Stimulated activated CD4-positive, alpha-beta T cell treated with anti-CD3 and anti-CD28 coated beads, Interleukin-15, amount 100 ng/mL, for 48 hours (primary cell): ENCODE measurements at places on chromosomes 16 and 17.
A peak's percentile ranks its signal among the peaks of the same experiment; 100 is the strongest.

DNA sequence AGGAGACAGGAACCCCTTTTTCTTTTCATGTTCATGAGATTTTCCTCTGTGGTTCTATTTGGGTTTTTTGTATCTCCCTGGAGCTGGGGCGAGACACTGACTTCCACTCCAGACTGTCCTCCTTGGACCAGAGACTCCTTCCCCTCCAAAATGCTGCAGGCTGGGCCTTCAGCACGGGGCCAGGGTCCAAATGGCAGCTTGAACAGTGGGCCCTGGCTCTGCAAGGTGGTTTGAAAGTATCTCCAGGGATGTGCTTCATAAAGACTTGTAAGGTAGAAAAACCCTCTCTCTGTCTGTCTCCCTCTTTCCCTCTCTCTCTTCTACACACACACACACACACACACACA is 236.1 kb downstream of the ZNF423 start:
- DNase-seq = no peak

DNA sequence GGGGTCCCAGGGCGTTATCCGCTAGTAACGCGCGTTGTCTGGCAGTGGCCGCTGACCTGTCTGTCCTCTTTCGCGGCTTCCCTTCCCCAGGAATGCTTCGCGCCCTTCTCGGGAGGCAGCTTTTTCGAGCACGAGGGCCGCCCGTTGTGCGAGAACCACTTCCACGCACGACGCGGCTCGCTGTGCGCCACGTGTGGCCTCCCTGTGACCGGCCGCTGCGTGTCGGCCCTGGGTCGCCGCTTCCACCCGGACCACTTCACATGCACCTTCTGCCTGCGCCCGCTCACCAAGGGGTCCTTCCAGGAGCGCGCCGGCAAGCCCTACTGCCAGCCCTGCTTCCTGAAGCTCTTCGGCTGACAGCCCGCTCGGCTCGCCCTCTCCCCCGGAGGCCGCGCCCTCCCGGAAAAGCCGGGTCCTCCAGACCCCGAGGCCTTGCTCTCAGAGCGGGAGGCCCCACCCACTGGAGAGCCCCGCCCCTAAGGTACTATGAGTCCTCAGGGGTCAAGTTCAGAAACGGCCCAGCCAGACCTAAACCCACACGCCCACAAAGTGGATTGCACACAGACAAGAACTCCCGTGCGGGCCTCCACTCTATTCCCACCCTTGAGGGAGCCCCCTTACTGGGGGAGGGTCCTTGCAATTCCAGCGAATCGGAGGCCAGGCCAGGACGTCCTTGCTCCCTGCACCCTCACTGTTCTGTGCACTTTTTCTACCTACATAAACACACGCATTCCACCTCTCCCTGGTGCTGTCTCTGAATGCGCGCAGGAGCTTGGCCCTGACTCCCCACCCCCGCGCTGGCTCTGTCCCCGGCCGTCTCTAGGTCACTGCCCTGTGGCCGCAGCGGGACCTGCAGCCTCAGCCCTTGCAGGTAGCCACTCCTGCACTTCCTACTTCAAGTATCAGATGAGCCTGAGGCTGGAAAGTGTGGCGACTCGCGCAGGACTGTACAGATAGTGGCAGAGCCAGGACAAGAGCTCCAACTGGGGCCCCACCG is 5.4 kb upstream of the SLC5A2 start:
- DNase-seq = no peak

DNA sequence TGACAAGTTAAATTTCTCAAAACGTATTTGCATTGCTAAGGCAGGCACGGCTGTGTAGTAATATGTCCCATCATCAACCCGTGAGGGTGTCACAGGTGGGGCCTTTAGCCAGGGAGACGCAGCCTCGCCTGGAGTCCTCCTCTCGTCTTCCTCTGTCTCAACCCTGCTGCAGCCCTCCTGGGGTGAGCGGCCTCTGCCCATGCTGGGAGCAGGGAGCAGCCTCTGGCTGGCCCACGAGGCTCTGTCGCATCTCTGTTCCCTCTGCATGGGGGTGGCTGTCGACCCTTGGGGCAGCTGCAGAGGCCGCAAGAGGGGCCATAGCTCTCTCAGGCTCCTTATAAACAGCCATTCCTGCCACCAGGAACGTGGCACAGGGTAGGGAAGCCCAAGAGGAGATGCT is 806 bp upstream of the SMIM5 start:
- no peak for DNase-seq

- DNase-seq = no peak
These were observed 69.0 kb downstream of the CDH13 start for GRCh38 chr16:82695806-82696205.

- no peak for DNase-seq
These were observed 40.0 kb downstream of the CMTM4 start for GRCh38 chr16:66656547-66656946.

DNA sequence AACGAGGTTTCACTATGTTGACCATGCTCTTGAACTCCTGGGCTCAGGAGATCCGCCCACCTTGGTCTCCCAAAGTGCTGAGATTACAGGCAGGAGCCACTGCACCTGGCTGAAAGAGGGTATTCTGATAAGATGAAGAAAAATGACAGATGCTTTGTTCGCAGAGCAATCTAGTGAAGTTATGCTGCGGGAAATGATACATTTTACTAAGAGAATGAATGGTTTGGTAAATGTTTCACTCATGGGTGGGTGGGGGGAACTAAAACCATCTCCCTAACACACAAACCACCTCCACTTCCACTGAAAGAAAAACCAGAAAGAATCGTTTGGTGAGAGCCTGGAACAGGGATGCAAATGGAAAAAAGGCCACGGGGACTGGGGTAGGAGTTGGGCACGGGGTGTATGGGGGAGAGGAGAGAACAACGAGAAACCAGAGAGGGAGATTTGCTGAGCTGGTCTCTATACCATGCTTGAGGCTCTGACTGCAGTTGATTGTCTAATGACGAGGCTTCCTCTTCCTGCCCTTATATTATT is 19.0 kb upstream of the XYLT2 start:
- DNase-seq = no peak

DNA sequence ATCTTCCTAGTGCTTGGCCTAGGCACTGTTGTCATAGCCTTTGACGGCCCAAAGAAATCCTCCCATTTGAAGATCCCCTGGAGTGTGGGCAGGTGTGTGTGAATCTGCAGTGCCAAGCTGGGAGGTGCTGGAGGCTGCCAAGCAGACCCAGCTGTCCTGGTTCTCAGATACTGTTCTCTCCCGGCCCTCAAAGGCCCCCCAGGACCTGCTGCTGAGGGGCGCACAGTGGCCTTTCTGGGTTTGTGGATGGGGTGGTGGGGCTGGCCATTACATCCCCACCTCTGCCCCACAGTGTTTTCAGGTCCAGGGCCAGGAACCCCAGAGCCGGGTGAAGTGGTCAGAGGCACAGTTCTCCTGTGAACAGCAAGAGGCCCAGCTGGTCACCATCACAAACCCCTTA is 60.5 kb downstream of the MRC2 start:
- DNase-seq = no peak

GRCh38 chr17:59769887-59770286 is 62.4 kb downstream of the VMP1 start:
- no peak for DNase-seq

DNA sequence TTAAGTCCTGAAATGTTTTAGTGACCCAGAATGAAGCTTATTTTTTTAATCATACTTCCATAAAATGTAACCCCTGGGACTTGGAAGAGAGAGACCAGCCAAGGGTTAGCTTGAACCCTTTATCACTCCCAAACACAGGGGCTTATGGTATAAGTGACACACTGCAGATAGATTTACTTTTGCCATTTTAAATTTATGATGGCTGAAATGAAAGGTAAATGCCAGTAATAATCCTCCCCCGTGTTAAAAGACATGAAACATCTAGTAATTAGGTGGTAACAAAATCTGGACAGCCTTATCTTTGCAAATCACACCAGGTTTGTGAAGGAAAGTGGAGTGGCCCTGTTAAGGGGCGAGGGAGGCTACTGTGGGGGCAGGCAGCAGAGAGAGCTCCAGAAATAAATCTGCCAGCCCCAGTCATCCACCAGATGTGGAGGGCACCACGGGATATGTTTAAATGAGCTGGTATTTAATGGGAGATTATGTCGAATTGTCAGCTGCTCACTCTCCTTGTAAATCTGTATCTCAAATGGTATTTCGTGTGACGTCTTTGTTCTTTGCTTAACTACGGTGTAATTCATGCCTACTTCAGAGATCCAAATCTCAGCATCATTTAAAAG is 326.5 kb downstream of the WWOX start:
- DNase-seq = no peak

DNA sequence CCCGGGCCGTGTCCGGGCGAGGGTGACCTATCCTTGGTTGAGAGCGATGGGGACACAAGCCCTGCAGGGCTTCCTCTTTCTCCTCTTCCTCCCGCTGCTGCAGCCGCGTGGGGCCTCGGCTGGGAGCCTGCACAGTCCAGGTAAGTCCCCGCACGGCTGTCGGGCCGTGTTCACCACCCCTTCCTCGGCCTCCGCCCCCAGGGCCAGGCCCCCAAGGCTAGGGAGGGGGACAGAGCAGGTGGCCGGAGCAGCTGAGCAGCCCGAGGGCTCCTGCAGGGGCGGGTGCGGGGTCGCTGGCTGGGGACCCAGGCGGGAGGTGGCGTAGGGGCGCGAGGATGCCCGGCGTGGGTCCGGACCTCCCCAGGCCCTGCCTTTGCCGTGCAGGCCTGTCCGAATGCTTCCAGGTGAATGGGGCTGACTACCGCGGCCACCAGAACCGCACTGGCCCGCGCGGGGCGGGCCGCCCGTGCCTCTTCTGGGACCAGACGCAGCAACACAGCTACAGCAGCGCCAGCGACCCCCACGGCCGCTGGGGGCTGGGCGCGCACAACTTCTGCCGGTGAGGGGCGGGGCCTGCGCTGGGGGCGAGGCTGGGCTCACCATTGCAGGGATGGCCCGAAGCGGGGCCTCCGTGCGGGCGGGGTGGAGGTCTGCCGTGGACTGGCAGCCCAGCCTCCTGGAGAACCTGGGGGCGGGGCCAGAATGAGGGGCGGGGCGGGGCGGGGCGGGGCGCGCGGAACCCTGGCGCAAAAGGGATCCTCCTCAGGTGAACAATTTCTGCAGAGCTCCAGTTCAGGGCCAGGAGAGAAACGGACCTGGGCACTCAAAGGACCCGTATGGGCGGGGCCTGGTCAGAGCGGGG is 631 bp downstream of the KREMEN2 start:
- peak; percentile 47 for DNase-seq

DNA sequence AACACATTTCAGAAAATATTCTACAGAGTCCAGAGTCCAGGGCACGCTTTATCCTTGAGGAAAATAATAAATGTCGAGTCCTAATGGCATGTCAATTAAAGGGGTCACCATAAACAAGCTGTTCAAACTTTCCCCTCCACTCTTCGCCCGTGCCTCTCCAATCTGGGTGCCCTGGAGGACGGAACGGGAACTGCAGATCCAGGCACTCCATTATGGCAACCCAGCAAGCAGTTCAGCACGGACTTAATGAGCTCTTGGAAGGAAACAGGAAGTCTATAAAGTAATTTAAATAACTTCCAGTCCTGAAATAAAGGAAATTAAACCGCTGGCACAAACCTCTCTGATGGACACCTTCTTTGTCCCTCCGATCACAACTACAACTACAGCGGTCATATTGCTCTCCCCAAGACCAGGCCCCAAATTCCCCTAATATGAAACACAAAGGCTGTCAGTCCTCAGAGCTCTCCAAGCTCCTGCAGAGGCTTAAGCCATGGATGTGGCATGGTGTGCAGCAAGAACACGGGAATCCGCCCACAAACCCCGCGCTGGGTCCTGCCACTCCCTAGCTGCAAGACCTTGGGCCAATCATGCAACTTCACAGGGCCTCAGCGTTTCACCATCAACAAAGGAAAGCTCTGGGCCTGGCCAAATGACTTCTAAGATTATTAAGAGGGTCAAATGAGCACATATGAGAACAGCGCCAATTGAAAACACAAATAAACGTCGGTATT is 52.6 kb downstream of the ZFHX3 start:
- no peak for DNase-seq

DNA sequence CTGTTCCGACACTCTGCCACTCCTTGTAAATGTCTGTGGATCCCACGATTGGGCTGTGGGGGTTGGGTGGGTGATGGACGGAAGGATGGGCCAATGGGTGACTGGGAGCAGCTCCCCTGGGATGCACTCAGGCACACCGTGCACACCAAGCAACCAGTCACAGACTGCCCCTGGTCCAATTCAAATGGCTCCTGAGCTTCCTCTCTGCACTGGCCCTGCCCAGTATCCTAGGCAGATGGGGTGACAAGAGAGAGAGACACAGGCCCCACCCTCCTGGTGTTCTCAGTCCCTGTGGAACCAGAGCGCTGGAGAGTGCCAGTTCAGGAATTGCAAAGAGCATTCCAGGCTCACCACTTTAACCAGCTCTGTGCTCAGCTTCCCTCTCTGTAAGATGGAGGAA is 32.8 kb downstream of the BEAN1 start:
- DNase-seq = no peak

GRCh38 chr17:38899421-38899820 is 26.0 kb upstream of the LASP1NB start:
- no peak for DNase-seq

DNA sequence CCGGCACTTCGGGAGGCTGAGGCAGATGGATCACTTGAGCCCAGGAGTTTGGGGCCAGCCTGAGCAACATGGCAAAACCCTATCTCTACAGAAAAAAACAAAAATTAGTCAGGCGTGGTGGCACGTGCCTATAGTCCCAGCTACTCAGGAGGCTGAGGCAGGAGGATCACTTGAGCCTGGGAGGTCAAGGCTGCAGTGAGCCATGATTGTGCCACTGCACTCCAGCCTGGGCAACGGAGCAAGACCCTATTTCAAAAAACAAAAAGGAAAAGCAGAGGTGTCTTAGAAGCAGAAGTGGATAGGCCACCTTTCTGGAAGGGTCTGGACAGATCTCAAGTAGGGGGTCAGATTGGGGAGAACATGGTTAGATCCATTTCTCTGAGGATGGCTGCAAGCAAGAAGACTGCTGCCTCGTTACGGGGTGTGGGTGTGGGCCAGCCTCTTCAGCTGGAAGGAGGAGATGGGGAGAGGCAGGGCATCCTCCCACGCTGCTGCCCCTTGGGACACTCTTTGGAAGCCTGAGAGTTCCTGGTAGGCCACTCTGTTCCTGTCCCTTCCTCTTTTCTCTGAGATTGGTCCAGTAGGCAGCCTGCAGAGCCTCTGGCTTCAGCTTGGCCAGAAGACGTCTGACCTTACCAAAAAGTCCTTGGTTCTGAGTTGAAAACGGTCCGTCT is 208.0 kb downstream of the MSI2 start:
- DNase-seq = no peak

- no peak for DNase-seq
These were observed 49.8 kb upstream of the SCNN1B start for GRCh38 chr16:23252310-23252709.

DNA sequence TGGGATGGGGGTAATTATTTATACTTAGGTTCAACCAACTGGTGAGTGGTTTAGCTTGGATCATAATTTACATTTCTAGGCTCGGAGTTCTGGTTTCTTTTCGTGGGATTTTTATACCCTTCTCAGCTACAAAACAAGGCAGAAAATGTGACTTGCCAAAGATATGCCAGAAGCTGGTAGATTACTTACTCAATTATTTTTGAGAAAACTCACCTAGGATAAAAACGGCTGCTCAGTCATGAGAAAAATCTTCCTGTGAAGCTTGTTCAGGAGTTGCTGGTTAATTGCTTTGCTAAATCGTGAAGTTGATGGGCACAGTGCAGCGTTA is 1.1 kb downstream of the NDEL1 start:
- DNase-seq = no peak
